ENCODE measurements at places on chromosomes 13 and 19.

DNA sequence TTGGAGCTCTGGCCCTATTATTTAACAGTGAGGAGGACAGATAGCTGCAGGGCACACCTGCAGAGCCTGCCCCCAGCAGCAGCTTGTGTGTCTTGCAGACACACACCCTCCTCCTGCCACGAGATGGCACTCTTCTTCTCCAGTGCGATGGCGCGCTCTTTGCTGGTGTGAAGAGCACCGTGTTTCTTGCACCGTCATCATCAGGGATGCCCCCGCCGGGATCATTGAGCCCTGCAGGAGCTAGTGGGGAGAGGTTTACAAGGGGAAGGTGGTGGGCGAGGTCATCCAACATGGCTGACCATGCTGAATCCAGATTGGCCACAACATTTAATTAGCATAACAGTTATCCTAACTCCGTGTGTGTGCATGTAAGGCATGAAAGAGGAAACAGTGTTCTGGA, 105.6 kb downstream of the RAB20 start:
- DNase-seq: peak; percentile 86

- DNase-seq: no peak
Measured at GRCh38 chr19:55621673-55622231, 2.6 kb downstream of the ZNF784 start.

- DNase-seq: no peak
Measured at GRCh38 chr13:33514362-33514761, 228.8 kb upstream of the STARD13 start.

GRCh38 chr19:58516246-58516836, 3.3 kb downstream of the ZBTB45 start:
- no peak for DNase-seq

DNA sequence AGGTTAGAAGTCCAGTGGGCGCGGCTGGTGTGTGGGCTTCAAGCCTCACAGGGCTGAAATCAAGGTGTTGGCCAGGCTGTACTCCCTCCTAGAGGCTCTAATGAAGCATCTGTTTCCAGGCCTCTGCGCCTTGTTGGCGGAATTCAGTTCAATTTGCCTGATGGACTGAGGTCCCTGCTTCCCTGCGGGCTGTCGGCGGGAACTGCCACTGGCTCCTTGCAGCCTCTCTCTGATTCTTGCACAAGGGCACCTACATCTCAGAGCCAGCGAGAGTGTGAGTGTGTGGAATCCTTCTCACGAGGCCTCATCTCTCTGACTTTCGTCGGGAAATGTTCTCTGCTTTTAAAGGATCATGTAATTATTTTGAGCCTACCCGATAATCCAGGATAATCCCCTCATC, 128.6 kb downstream of the DLEU7 start:
- no peak for DNase-seq

DNA sequence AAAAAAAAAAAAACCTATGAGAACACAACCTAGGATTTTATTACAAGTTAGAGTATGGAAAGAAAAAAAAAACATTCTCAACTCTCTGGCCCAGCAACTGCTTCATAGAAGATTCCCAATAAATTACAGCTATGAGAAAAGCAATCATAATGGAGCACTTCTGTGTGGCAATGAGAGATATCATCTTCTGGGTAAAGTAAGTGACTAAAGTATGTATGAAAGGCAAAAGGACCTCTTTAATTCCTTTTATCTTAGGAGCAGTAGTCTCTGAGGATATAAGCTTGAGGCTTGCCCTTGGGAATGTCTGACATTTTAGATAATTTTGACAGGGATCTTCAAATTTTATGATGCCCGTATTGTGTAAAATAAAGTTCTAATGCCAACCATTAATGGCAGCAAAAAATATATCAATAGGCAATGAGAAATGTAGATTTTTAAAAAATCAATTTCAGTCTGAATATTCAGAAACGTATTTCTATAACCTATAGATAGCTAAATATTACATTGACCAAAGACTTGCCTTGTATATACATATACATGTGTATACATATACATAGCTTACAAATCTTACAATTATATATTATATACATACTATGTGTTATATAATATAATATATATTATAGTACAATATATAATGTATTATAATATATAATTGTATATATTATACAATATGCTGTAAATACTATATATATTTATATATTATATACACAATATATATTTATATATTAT, 823.9 kb upstream of the SLITRK1 start:
- DNase-seq: no peak

DNA sequence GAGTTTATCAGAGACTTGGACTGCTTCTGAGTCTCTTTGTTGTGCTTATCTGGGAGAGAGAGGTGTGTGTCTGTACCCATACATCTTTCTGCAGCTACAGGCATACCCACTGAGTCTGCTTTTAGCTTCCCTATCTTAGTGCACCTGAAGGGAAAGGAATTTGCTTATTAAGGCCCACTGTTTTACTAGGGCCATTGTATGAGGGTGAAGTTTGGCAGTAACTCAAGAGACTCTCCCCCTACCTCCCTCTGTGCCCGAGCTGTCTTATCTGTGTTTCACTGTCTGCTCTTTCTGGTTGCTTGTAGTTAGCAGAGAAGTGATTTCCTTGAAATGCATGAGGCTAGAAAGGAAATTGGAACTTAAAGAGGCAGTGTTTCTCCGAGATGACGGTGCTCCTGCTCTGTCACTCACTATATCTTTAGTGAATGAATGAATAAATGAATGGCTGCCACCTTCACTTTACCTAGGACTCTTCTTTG, 678 bp upstream of the CD33 start:
- DNase-seq: no peak

DNA sequence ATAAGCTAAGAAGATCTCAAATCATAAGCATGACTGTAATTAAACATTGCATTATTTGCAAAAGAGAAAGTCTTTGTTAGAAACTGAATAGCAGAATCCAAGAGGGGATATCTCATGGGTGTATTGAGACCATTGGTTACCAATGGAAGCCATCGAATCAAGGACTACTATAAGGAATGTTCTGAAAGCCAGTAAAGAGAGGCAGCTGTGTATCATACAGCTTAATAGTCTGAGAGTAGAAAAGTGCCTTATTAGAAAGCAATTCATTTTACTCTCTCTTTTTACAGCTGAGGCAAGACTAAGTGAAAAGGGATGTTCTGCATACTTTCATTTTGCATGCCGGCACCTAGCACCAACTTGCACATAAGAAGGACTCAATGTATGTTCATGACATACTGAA, 7.6 kb upstream of the DCT start:
- no peak for DNase-seq

DNA sequence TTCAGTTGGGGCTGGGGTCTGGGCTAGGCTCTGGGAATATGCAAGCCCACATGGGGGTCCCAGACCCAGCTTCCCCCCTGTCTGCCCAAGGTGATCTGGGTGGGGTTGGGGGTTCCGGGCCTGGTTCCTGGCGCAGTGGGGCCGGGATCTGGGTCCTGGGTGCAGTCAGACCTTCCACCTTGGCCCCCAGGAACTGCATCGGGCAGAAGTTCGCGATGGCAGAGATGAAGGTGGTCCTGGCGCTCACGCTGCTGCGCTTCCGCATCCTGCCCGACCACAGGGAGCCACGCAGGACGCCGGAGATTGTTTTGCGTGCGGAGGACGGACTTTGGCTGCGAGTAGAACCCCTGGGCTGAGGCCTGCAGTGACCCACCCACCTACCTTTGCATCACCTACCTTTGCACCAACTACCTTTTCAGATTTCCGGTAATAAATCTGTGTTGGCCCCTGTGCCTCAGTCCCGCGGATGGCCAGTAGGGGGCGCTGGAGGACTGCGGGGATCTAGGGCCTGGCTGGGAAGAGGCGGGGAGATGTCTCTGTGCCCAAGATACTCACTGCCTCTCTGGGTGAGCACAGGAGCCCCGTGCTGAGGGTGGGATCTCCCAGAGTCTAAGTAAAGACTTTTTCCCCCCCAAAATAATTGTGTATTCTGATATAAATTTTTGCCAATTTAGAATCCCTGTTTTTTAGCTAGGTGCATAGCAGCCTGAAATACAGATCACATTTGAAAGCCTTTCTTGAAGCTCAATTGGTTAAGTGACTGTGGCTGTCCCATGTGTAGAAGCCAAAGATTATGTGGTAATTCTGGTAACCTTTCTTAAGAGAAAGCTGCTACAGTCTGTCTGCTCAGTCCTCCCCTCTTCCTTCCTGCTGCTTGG, 11.5 kb upstream of the CYP4F3 start:
- DNase-seq: peak; percentile 87

DNA sequence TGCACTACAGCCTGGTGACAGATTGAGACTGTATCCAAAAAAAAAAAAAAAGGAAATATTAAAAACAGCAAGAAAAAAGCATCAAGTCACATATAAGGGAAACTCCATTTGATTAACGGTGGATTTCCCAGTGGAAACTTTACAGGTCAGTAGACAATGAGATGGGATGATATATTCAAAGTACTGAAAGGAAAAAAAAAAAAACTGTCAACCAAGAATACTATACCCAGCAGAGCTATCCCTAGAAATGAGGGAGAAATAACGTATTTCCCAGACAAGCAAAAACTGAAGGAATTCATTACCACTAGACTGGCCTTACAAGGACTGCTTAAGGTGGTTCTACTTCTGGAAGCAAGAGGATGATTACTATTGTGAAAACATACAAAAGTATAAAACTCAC, 87.4 kb downstream of the C1QTNF9 start:
- no peak for DNase-seq

- DNase-seq: no peak
Measured at GRCh38 chr19:18429717-18430416, 8.1 kb downstream of the ISYNA1 start.

DNA sequence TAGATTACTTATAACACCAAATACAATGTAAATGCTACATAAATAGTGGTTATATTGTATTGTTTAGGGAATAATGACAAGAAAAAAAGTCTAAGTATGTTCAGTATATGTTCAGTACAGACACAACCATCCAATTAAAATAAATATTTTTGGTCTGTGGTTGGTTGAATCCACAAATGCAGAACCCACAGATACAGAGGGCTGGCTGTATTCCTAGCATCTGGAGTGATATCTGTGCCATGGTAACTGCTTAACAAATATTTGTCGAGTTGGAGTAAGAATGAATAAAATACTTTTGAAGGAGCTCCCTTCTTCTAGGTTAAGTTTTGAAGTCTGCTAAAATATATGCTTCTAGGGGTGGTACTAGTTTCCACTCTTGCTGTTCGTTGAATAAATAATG, 241.0 kb downstream of the KLF5 start:
- DNase-seq: no peak

DNA sequence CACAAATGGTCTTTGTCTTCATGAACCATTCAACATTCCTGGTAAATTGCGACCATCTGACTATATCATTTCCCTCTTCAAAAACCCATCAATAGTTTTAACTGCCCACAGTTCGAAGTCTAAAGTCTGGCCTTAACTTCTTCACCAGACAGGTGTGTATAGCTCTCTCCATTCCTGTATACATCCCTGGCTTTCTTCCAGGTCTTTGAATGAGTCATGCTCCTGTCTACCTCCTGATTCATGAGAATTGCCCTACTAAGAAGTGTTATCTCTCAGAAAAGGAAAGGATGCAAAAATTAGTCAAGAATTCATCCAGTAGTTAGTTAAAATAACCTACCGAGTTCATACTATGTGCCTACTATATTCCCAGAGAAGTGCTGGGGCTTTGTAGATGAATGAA, 225.0 kb downstream of the TBC1D4 start:
- no peak for DNase-seq

- peak; percentile 31 for DNase-seq
Measured at GRCh38 chr19:48290401-48290770, 20.5 kb downstream of the ZNF114 start.

DNA sequence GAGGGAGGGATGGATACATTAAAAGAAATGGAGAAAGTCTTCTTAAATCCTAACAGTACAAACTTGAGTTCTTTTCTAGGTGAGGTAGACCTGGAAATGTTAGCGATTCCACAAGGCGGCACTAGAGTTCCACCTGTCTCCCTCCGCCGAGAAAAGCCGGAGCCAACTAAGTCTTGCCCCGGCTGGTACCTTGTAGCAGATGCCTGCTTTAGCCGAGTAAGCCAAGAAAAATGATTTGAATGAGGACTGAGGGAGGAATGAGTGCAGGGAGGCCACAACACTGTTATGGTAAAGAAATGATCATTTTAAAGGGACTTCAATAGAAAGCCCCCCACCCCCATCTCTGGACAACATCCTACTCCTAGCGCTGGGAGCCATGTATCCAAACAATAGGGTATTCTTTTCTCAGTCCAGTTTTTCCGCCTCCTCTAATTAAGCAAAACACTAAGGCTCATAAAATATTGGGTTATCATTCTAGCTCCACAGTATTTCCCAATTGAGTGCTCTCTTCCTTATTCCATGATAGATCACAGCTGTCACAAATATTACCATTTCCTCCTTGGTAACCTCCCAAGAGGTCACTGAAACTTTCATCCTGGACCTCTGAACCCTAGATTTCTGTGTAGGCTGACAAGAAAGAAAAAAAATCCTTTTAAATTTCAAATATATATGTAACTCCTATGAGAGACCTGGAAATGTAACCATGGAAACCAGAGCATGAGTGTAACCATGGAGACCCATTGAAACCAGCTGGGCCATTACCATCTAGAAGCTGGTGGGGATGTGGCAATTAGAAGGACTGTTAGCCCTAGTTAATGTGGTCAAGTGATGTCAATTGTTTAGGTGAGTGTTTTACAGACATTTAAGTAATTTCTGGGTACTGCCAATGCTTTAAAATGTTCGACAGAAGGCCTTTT, 58.3 kb downstream of the GPALPP1 start:
- peak; percentile 65 for DNase-seq

GRCh38 chr13:94988654-94989053, 276.3 kb upstream of the SOX21 start:
- DNase-seq: no peak

DNA sequence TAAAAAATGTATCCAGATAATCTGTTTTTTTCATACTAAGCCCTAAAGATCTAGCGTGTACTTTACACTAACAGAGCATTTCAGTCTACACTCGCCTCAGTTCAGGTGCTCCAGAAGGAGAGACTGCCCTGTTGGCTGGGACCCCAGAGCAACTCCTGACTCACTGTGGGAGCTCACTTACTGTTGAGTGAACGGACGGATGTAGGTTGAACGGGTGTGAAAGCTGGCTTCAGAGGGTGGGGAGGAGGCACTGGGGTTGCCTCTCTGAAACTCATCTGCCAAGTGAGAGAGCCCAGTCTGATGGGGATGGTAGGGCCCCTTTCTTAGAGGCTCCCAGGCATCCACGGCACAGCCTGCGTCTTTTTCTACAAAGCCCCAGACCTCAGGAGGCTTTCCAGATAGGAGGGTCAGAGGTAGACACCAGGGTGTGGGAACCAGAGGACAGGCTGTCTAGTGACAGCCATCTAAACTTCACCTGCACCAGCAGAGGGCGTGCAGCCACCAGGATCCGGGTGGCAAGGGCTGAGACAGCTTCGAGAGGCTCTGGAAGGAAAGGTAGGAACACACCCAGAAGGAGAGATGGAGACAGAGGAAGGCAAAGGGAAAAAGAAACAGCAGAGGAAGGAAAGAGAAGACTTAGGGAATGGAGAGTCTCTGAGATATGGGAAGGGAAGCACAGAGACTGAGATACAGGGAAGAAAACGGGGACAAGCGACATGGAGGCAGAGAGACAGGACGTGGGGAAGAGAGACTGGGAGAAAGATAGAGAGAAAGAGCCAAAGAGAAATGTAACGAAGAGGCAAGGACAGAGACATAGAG, 3.7 kb downstream of the KASH5 start:
- DNase-seq: peak; percentile 79

DNA sequence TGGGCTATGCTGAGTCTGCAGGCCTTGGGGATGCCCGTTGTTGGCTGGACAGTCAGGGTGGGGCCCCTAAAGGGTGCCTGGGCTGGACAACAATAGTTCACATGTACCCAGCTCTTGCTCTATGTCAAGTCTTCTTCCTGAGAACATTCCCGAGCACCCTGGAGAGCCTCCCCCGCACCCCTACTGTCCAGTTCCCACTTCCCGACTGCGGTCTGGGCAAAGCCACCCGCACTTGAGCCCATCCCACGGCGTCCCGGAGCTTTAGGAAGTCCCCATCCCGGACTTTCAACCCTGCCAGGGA, 1.1 kb upstream of the MPND start:
- no peak for DNase-seq

Data from right lobe of liver (tissue), 6 donors.